ENCODE measurements at places on chromosomes 3 and 15.

DNA sequence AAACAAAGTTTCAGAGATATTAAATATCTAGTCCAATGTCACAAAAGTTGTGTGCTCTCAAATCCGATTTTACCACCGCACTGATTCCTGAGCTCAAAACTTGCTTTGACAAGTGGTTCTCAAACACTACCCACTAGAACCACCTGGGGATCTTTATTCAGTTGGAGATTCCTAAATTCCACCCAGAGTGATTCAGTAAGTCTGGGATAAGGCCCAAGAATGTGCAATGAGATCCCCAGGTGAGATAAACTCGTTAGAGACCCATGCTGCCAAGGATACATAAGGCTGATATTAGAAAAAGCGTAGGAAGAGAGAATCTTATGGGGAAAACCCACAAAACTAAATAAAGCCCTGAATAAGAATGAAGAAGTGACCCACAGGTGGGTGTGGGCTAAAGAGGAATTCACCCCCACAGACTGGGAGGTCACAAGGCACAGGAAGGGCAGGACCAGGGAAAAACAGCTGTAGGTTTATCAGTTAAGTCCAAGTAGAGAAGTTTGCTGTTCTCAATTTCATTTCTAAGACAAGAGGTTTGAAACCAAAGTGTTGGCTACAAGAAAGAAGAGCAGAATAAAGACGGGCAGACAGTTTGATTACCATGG is 11.5 kb upstream of the RPS17 start:
- no peak for DNase-seq

GRCh38 chr3:61666615-61667330 is 105.4 kb downstream of the PTPRG start:
- DNase-seq, result no peak

DNA sequence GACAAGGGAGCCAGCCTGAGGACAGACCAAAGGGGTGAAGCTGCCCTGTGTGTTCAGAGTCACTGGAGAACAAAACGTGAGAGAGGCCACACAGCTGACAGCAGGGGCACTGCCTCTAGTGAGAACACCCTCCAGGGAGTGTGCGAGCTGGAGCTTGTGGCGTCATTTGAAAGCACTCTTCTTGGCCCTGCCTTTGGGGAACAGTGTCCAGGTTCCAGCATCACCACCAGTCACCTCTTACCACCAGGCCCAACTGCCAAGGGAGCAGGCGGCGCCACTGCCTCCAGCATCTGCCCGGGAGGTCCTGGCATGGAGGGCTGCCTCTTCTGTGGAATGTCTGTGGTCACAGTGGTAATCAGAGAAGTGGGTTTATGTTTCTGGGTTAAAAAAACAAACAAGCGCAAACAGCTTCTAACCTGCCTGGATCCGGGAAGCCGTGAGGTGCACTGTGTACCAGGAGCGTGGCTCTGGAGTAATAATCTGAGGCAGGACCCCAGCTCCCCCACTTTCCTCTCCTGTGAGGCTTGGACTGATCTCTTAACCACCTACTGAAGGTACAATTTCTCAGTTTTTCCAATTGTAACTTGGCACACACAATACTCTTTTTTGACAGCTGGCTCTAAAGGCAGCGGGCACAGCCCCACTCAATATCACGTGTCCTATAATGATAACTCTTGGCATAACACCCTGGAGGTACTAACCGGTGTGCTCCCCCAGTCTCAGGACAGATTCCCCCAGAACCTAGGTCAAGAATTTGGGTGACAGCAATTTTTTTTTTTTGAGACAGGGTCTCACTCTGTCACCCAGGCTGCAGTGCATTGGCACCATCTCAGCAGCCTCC is 32.2 kb upstream of the CDCP1 start:
- no peak for DNase-seq

- DNase-seq, result no peak
Measured at GRCh38 chr3:35565048-35565447, 74.3 kb upstream of the ARPP21 start.

Data from cortex of kidney (tissue), 1 donor.